NCI-H2171 treated with DMSO at 0.1 percent for 48 hours (cell line): ENCODE measurements at places on chromosomes 7 and 10.

DNA sequence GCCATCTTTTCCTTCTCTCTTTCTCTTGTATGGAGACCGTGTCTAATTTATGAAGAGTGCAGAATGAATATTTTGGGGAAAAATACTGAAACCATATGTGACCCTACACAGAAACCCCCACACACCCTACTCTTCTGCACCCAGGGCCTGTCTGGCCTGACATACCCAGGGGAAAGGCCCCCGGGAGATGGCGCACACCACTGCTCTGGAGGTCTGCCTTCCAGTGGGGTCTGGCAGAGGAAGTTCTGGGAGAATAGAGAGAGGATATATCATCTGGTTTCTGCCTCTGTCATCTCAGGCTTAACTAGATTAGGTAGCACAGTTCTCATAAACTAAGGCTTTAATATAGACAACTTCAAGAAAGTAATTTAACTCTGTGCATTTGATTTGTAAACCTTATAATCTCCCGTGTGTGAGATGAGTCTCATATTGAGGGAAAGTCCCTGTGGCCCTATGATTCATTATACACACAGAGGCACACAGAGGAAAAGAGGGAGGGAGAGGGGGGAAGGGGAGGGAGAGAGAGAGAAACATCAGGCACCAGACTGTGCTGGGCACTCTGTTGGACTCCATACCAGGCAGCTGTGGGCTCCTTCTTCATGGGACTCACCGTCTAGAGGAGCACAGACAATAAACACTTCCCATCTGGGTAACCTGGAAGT, 123.3 kb downstream of the AOAH start:
- no peak for DNase-seq

DNA sequence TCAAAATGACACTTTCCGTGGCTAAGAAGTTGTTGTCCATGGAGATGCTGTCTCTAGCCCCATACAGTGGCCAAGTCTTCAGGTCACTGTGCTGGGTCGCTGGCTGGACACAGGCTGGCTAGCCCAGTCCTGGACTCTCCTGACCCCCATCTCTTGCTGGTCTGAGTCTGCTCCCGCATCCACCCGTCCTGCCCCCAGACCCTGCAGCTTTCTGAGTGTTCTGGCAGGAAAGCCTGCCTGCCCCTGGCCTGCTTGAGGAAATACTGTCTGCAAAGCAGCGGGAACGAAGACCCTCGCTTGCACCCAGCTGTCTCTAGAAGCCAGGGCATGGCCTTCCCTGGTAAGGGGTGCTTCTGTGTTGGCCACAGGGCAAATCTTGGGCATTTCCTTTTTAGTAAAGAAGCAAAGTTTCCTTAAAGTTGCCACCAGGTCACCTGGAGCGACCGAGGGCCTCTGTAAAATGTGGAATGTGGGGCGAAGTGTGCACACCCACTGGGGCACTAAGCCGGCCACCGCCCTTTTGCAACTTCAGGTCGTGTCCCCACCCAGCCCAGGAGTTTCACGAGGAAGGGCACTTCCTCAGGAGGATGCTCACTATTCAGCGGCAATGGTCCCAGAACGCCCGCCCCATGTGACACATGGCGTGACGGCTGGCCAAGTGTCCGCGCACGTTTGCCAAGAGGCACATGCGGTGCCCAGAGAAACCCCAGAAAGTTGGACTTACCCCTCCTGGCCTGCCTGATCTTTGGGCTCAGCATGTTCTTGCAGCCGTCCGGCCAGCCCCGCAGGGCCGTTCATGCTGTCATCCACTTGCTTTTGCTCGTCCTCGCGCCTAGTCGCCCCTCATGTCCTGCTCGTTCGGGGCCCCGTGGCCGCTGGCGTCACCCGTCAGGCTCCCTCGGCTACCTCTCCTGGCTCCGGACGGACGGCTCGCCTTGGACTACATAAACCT, 558 bp downstream of the ARHGAP22 start:
- DNase-seq, result no peak

- DNase-seq, result no peak
Measured at GRCh38 chr7:131568510-131568909, 12.1 kb upstream of the PODXL start.

GRCh38 chr10:126940670-126941310, 35.6 kb downstream of the DOCK1 start:
- no peak for DNase-seq

DNA sequence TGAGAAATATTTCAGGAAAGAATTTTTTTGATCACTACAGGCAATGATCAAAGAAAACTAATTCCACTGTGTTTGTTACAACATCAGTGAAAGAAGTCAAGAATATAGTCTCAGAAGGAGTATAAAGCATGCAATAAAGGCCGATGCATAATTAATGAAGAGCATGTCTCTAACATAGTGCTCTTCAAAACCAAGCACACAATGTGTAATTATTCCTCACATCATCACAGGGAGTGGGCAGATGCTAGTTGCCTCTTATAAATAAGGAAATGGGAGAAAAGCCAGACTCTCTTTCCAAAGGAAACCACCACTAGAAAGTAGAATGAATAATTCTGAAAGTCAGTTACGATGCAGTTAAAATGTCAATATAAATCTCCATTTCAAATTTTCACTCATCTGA, 220.1 kb downstream of the TEX36 start:
- DNase-seq, result no peak

GRCh38 chr10:130921911-130922440, 389.5 kb downstream of the TCERG1L start:
- no peak for DNase-seq

GRCh38 chr10:124300224-124300623, 118.5 kb downstream of the OAT start:
- DNase-seq, result no peak
